Activated CD8-positive, alpha-beta T cell treated with anti-CD3 and anti-CD28 coated beads for 36 hours (primary cell): ENCODE measurements at places on chromosomes 13 and 19.

DNA sequence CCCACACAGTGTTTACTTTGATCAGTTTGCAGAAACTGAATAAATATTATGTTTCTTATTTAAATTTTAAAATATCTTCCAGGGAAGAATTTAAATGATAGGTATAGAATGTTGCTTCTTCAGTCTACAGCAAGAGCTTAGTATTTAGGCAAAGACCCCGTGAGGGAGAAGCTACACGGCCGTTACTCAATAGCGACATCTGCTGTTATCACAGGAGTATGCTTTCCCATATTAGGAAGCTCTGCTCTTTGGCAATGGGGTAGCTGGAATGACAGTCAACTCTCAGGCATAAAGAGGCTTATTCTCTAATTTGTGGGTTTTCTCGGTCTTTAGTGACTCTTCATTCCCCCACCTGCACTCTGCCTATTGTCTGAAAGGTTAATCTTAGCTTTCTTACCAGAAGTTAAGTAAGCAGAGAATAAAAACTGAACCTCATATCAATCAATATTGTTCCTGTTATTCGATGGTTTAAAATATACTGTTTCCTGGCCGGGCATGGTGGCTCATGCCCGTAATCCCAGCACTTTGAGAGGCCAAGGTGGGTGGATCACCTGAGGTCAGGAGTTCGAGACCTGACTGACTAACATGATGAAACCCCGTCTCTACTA, 13.2 kb upstream of the LHFPL6 start:
- peak; percentile 50 for DNase-seq

DNA sequence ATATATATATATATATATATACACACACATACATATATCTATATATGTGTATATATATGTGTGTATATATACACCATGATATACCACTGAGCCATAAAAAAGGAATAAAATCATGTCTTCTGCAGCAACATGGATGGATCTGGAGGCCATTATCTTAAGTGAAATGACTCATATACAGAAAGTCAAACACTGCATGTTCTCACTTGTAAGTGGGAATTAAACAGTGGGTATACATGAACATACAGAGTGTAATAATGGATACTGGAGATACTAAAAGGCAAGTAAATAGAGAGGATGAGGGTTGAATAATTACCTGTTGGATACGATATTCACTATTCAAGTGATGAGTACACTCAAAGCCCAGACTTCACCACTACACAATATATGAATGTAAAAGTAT, 332.6 kb downstream of the SLITRK1 start:
- no peak for DNase-seq

DNA sequence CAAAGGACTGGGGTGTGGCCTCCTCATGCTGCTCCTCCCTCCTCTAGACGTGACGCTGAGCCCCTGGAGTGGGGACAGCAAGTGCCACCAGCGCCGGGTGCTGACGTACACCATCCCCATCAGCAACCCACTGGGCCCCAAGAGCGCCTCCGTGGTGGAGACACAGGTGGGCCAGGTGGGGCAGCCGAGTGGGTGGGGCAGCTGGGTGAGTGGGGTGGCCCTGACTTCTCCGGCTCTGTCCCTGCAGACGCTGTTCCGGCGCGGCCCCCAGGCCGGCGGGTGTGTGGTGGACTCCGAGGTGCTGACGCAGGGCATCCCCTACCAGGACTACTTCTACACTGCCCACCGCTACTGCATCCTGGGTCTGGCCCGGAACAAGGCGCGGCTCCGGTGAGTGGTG, 11.1 kb upstream of the SCN1B start:
- no peak for DNase-seq

- no peak for DNase-seq
These were observed 1586.4 kb upstream of the SPRY2 start for GRCh38 chr13:81927347-81927746.

- no peak for DNase-seq
These were observed 159.1 kb downstream of the GPC5 start for GRCh38 chr13:91557328-91558090.

DNA sequence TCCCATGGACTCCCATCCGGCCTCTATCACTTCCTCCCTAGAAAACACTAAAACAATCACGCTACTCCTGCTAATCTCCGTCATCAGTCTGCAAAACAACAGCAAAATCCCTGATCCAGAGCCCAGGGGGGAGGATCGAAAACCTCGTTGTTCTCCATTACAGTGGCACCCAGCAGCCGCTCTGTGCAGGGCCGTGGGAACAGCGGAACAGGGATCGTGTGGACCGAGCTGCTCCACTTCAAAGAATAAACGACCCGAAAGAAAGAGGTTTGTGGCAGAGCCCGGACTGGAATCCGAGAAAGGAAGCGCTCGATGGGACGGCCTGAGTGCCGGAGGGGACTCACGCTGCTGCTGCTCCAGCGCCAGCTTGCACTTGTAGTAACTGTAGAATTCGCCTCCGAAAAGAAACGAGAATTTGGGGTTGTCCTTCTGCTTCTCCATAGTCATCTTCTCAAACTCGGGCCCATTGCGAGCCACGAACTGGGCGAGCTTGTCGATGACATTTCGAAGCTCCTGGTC, 652 bp downstream of the CHERP start:
- peak; percentile 35 for DNase-seq

DNA sequence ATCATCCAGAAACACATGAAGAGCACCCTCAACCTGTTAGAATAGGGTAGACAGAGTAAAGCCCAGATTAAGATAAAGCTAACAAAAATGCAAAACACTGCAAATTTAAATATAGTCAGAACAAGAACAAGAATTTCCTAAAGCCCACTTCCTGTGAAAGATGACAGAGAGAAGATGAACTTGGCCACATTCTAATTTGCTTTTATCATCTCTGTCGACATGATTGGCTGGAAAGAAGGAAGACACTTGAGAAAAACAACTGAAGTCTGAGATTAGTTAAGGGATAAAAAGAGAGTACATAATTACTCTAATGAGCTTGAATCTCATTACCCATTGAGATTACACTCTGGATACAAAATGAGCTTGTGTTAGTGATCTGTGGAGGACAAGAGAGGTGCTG, 537.6 kb downstream of the KLF5 start:
- DNase-seq, result no peak
